ENCODE measurements at places on chromosomes 16 and 17.

DNA sequence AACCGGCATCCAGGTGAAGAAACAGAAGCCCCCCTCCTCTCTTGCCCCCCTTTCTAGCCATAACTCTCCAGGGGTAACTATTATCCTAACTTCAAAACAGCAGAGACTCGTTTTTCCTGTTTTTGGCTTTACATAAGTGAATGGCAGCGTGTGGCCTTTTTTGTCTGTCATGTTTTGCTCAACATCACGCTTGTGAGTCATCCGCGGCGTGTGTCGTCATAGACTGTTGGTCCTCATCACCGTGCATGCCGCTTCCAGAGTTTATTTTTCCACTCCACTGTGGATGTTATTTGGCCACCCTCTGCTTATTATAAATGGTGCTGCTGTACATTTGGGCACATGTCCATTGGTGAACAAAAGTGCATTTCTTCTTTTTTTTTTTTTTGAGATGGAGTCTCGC is 52.6 kb downstream of the ERN1 start:
- no peak for DNase-seq

DNA sequence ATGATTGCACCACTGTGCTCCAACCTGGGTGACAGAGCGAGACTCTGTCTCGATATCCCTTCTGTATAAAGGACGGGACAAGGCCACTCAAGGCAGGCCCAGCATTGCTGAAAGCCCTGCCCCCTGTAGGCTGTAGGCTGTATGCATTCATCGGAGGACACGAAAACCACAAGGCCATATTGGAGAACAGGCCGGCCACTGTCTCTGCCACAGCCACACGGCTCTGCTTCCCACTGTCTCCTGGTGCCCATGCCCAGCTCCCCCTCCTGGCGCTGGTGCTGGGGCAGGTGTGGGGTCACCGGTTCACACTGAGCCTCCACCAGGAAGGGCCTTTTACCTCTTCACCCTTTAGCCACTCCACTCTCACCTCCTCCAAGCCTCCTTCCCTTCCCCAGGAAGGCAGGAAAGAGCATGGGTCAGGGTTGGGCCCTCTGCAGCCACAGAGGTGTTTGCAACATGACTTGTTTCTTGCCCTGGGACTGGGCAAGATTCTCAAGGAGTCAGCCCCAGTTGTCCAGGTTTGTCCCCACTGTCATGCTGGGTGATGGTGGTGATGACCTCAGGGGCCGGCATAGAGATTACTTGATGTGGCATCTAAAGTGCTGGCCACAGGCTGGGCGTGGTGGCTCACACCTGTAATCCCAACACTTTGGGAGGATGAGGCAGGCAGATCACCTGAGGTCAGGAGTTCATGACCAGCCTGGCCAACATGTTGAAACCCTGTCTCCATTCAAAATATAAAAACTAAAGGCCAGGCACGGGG is 5.3 kb upstream of the NTN3 start:
- no peak for DNase-seq

DNA sequence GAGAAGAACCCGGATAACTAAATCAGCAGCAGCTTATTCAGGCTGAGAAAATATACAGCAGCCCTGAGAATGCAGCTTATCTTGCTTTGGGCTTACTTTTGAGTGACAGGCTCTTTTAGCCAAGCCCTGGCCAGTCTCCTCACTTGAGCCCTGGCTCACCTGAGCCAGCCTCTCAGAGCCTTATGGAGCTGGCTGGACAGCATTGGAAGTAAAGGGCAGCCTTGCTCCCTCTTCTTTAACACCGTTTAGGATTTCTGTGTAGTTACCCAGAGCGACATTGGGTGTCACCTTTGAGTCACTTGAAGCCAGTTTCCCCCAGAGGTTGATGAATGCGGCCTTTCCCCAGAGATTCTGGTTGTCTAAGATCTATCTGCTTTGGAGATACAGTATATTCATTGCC is 7.7 kb upstream of the NPIPB2 start:
- no peak for DNase-seq

- no peak for DNase-seq
Observed at GRCh38 chr17:39194985-39195524, 2.4 kb downstream of the CACNB1 start.

All from activated CD4-positive, alpha-beta T cell treated with anti-CD3 and anti-CD28 coated beads, Interleukin-2, amount 50 U/mL, for 4 hours (primary cell).